ENCODE measurements at places on chromosomes 7 and 10.

- no peak for DNase-seq
Measured at GRCh38 chr7:106568002-106568679, 92.8 kb downstream of the CCDC71L start.

DNA sequence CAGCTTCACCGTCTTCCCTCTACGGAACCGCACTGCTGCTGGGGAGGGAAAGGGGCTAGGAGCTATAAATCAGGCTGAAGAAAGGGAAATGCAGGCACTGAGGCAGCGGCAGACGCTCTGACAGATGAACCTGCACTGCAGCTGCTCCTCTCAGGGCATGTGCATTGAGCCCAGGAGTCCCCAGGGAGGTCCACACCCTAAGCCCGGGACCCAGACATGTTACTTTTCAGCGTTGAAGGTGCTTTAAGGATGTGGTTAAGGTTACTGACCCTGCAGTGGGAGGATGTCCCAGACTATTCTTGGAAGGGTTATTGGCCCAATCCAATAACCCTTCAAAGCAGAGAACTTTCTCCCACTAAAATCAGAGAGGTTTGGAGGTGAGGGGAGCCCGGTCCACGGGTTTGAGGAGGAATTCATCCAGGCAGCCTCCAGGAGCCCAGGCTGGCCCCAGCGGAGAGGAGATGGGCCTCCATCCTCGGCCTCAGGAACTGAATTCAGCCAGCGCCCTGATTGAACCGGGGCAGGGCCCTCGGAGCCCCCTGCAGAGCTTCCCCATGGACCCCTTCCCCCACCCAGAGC lies 75.4 kb downstream of the ADARB2 start:
- no peak for DNase-seq

GRCh38 chr10:484925-485661 lies 204.4 kb downstream of the DIP2C start:
- peak; percentile 51 for DNase-seq

DNA sequence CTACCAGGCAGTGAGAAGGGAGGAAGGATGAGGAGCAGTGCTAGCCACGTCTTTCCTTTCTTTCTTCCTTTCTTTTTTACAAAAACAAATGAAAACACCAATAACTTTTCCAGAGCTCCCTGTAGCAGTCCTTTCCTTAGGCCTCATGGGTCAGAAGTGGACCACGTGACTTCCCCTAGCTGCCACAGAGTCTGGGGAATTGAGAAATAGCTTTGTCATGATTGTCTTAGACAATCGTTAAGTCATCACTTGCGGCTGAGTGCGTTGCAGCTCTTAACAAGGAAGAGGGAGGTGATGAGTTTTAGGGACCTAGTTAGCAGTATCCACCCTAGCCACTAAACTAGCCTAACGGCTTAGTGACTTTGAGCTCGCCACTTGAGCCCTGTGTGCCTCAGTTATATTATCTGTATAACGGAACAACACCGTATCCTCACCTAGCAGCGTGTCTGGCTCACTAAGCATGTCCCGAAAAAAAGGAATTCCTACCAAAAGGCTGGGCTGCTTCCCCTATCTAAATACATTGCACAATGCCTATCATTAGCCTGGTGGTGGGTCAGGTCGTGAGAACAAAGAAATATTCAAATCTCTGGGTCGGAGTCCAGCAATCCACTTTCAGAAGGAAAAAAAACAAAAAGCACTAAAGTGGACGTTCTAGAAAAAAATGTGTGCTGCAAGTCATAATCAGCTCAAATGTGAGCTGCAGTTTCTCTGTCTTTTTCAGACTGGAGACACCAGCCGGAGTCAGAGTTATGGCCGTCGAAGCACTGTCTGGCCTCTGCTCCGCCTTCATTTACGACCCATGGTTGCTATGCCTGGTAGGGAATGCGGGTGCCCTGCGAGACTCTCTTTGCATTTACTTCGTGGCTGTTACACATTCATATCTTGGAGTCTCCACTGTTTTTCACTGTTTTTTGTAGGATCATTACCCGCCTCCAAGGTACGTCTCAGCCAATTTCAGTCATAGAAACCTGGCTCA lies 338.5 kb upstream of the FOXK1 start:
- DNase-seq, result no peak

GRCh38 chr7:5997210-5997808 lies 11.5 kb downstream of the PMS2 start:
- peak; percentile 66 for DNase-seq

DNA sequence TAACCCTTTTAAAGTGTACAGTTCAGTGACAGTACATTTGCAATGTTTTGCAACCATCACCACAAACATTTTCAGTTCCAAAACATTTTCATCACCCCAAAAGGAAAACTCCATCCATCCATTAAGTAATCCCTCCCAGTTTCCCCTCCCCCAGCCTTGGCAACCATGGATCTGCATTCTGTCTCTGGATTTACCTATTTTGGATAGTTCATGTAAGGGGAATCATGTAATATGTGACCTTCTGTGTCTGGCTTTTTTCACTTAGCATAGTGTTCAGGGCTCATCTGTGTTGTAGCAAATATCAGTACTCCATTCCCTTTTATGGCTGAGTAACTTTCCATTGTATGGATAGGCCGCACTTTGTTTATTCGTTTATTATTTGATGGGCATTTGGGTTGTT lies 13.0 kb downstream of the PALD1 start:
- DNase-seq, result no peak

DNA sequence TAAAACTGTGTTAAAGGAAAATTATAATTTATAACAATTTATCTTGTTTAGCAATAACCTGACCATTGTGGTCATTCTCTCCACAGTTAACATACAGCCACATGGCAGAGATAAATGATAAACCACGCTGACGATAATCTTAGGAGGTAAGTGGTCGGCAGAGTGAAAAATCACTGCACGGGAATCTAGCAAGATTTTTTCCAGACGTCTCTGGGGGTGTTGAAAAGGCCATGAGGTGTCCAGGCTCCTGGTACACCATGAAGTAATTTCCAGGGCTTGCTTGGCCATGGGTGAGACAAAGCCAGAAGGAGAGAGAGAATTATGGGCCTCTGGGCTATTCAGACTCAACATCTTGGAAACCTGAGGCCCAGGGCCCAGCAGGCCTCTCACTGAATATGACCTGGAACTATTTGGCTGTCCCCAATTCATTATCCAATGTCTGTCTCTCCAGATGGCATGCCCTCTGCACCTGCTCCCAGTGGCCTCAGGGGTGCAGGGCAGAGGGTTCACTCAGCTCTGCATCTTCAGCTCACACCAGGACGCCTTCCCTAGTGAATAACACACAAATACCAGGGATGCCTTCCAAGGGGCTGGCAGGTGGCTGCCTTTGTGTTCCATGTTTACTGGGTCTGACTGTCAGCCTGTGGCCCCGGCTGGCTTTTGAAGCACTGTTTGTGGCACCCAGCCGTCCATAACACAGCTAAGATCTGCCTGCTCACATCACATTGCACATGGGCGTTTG lies 590.4 kb upstream of the PFKP start:
- DNase-seq, result no peak

DNA sequence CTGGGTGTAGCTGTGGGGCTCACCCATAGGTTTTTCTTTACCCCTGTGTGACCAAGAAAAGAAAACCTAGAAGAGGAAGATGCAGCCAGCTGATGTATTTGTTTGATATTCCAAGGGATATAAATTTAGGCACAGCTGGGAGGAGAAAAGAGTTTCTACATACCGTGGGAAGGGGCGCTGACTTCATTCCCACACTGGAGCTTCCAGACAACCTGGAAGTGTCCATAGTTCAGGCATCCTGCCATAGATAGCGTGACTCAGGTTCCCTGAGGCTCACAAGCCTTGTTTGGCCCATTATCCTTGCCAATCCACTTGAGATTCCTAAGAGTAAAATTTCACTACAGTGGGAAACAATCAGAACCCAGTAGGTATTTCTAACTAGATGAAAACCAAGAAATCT lies 371.7 kb upstream of the NRP1 start:
- no peak for DNase-seq

DNA sequence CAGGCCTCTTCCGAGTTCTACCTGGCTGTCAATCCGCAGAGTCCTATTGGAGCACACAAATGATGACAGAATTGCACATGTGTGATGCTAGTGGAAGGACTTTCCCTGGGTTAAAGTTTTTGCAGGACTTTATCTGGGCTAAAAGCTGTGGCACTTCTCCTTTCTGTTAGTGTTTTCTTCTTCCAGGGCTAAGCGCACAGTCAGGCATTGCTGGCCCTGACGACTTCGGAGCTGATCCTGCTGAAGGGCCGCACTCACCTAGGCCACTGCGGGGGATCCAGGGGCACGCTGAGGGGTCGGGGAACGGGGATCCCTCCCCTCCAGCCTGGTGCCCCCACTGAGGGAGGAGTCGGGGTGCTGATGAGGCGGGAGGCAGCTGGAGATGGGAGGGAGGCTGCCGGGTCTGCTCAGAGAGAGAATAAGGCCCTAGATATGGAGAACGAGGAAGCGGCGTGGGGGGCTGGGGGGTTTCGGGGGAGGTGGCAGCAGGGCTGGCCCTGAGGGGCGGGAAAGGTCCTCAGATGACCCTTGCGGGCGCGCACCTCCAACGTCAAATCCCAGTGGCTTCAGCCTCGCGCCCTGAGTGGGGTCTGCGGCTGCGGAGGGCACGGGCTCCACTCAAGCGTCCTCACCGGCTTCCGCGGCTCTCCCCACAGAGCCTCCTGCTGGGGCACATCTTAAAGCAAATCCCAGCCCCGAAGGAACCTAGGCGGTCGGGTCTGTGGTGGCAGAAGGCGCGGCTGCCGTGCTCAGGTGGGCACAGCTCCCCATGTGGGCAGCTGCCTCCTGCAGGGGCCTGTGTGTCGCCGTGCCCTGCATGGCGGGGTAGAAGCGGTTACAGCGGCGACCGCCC lies 30.9 kb downstream of the AGR3 start:
- DNase-seq, result no peak

GRCh38 chr7:48298779-48299178 lies 127.5 kb downstream of the ABCA13 start:
- no peak for DNase-seq

GRCh38 chr7:20542594-20542993 lies 72.9 kb upstream of the ABCB5 start:
- DNase-seq, result no peak

DNA sequence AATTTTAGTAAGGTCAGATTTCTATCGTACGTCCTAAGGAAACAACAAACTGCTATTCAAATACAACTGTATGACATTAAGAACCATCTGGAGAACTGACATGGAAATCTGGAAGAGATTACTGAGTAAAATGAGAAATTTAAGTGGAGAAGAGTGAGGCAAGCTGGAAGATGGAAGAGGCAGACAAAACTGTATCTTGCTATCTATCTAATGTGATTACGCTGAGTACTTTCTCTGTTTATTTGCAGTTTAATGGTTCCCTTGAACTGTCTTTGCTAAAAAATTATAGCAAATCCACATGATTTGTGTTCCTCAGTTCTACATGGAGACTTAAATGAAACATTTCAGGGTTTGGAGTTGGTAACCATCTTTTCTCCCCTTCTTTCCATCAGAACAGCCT lies 927.1 kb upstream of the MBL2 start:
- DNase-seq, result no peak

- peak; percentile 60 for DNase-seq
Measured at GRCh38 chr7:518630-519483, 789 bp downstream of the PDGFA start.

DNA sequence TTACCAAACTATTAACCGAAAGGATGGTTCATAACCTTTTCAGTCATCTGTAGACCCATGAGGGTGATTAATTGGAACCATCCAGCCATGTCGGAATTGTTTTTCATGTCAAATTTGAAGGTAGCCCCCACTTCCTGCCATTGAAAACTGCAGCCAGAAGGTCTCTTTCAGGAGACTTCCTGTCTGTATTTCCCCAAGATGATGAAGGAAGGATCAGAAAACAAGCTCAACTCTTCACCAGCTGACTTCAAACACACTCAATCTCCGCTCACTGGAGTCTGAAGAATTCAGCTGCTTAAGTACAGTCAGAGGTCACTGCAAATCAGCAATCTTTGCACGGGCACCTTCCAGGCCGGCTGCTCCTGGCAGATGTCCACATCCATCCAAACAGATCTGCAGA lies 291.7 kb upstream of the NPVF start:
- peak; percentile 21 for DNase-seq

GRCh38 chr10:94240901-94241300 lies 121.8 kb downstream of the NOC3L start:
- no peak for DNase-seq

DNA sequence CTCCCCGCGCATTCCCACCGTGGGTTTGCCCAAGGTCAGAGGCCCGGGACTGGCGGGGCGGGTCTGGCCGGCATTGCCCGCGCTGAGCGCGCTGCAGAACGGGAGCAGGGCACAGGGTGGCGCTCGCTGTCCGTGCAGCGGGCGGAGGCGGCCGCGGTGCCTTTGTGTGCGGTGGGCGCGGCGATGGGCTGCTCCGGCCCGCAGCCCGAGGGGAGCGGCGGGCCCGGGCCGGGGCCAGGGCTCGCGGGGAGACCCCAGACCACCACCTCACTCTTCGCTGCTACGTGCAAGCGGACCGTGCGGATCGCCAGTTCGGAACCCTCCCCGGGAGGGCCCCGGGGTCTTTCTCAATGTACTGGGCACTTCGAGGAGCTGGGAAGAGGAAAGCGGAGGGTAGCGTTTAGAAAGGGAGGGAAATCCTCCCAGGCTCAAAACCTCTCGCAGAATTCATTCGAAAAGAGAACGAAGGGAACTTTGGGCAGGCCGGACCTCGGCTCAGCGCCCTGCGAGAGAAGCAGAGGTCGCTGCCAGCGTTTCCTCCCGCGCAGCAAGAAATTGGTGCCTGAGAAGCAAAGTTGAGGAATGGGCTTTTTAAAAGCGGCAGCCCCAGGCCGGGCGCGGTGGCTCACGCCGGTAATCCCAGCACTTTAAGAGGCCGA lies 8.5 kb downstream of the SP8 start:
- no peak for DNase-seq

- DNase-seq, result no peak
Measured at GRCh38 chr7:1059200-1060091, 15.1 kb downstream of the GPR146 start.

GRCh38 chr7:55072251-55072650 lies 53.4 kb downstream of the EGFR start:
- DNase-seq, result no peak

DNA sequence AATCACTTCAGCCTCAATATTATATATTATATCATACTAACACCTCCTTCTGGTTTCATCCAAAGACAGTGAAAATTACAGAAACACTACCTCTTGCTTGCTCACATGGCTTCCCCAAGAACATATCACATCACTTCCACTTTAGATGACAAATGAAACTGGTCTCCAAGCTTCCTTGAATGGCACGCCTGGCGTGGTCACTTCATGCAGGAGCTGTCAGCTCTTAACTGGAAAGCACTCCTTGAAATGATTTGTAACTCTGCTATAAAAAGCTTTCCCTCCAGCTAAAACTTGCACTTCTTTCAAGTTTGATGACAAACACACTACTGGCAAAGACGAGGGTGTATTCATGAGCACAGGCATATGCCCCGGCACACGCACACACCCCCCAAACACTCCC lies 84.1 kb upstream of the INHBA start:
- no peak for DNase-seq
